ENCODE measurements at places on chromosomes 1 and 21.

DNA sequence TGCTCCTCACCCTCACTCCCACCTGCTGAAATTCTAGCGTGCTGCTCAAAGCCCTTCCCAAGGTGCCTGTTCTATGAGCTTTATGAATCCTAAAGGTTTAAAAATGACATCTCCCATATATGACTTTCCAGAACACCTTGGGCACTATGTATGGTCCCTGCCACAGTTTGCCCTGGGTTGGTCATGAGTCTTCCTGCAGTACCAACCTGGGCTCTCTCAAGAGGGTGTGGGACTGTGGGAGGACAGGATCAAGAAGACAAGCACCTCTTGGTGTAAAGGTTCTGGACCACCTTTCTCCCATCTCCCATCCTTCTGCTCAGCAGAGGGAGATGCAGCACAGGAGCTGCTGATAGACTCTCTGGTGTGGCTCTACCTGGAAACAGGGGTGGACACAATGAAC, 134.1 kb downstream of the FCRL5 start:
- DNase-seq: no peak

GRCh38 chr1:214321705-214322453, 40.9 kb downstream of the SMYD2 start:
- no peak for DNase-seq

DNA sequence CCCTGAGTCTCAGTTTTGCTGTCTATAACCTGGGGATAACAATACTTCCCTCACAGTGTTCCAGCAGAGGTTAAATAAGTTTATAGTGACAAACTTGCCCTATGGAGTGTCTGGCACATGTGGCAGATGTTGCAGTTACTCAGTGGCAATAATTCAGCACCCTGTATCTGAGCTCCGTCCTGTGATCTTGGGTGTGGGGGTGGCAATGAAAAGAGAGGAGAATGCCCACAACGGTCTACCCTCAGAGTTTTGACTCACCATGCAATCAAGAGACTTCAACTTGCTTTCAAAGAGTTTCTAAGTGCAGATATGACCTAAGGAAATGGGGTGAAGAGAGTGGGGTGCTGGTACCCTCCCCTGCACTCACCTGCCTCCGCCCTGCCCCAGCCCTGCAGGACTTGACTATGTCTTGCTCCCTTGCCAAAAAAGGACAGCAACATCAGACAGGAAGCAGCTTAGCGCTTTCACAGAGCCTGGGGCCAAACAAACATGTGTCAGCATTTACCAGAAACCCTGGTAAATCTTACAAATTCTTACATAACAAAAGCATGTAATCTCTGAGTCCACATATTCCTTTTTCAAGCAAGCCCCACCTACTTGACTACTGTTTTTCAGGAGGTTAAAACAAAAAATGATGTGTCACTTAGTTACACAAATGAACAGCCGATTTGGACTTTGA, 185.1 kb upstream of the CAMK1G start:
- no peak for DNase-seq

- DNase-seq: no peak
Measured at GRCh38 chr1:3625151-3625907, 514 bp downstream of the TPRG1L start.

GRCh38 chr1:234520908-234521817, 42.2 kb upstream of the TARBP1 start:
- no peak for DNase-seq

DNA sequence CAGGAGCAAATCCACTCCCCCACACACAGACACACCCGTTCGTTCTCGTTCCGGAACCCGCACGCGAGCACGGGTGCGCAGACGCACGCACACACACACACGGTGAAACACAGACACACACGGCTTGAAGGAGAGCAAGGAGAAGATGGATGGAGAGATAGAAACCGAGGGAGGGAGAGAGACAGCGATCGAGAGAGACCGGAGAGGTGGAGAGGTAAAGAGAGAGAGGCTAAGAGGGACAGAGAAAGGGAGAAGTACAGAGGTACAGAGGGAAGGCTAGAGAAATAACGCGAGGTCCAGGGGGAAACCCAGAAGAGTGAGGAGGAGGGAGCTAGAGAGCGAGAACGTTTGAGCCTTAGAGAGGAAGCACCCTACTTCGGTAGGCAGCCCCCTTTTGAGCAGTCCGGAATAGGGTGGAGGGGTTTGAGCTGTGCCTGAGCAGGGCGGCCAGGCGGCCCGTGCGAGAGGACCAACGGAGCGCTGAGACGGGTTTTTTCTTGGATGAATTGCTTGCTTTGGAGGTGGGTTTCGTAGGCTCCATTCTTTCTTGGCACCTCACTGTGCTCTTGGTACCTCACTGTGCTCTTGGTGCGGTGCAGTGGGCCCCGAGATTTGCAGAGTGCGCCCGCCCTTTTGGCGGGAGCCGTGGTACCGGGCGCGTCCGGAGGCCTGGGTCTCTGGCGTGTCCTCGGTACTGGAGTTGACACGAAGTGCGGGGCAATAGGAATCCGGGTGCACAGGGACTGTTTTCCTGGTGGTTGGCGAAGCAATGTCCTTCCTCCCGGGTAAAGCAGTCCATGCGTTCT, 88.4 kb upstream of the RHOU start:
- no peak for DNase-seq

GRCh38 chr1:15346346-15347030, 63.2 kb upstream of the EFHD2 start:
- DNase-seq: no peak

DNA sequence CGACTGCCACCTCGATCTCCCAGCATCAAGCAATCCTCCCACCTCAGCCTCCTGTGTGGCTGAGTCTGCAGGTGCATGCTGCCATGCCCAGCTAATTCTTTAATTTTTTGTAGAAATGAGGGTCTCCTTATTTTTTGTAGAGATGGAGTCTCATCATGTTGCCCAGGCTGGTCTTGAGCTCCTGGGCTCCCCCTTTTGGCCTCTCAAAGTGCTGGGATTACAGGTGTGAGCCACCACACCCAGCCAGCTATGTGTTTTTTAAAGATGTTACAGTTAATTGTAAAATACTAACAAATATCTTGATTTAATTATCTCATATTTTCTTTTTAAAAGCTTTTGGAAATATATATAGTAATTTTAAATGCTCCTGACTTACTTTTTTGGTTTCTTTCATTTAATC, 181.3 kb upstream of the DMRTA2 start:
- DNase-seq: no peak

- DNase-seq: no peak
Measured at GRCh38 chr1:6446665-6447015, 19.3 kb downstream of the TNFRSF25 start.

DNA sequence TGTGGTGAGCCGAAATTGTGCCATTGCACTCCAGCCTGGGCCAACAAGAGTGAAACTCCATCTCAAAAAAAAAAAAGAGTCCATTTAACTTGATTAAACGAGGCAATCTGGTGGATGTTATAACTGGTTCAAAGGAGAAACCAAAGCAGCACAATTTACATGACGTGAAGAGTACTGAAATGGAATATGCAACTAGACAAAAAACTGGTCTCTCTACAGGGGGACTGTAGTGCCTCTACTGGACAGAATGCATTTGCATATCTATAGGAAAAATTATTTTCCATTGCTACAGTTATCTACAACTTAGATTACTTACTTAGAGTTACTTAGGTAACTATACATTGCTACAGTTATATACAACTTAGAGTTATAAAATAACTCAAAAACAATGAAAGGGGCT, 2.7 kb upstream of the CAPN2 start:
- no peak for DNase-seq

DNA sequence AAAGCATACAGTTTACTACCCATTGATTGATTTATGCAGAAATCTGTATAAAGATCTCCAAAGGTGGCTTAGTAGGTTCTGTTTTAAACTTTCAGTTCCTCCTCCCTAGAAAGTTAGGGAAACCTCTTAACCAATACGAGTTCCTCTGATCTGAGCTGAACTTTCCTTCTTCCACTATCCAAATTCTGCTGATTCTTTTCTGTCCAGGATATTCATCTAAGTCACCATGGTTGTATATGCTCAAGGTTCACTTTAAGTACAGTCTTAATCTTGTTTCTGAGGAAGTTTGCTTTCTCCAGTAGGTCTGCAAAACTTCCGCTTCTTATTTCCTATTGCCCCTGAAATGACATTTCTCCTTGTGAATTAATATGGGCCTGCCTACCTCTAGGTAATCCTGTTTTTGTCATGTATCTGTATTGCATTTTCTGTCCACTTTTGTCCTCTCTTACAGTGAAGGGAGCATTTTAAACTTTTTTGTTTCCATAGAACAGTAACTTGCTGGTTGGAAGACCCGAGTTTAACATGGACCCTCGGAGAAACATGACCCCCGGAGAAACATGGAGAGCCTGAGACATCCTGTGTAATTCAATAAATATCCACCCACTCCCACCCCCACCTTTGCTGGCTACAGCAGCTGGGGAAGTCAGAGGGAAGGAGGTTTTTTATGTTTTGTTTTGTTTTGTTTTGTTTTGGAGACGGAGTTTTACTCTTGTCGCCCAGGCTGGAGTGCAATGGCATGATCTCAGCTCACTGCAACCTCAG, 16.7 kb upstream of the TUT4 start:
- no peak for DNase-seq

DNA sequence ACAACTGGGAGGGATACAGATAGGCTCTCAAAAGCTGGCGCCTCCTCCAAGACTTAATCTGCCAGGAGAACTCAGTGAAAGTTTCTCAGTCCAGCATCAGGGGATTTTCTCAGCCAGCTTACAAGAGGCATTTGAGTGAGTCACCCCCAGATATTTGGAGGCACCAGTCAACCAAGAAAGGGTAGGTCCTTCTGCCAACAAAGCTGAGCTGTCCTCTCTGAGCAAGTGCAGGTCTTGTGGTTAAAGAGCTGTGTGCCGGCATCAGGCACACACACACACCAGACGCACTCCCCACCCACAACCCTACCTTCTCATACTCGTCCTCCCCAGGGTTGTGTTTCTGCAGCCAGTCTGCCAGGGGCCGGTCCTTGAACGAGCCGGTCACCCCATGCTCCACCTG, 27.0 kb upstream of the PPP1R15B start:
- DNase-seq: no peak

- DNase-seq: no peak
Measured at GRCh38 chr1:61638296-61638695, 86.6 kb downstream of the TM2D1 start.

- no peak for DNase-seq
Measured at GRCh38 chr1:45473302-45473701, 17.7 kb downstream of the TESK2 start.

DNA sequence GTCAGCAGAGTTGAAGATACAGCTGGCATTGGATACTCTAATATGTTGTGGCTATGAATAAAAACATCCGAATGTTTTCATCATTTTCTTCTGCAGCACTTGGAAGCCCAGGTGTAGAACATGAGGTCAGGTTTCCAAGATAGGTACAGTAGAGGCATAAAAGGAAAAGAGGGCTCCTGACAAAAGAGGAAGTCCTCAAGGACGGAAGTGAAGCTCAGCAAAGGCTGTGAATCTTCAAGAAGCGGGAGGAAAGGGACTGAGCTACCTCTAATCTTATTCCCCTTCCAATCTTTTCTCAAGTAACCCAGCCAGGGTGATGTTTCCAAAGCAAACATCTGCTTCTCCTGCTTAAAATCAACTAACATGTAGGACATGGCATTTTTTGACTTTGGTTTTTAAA, 4.4 kb upstream of the PIK3C2B start:
- DNase-seq: no peak

DNA sequence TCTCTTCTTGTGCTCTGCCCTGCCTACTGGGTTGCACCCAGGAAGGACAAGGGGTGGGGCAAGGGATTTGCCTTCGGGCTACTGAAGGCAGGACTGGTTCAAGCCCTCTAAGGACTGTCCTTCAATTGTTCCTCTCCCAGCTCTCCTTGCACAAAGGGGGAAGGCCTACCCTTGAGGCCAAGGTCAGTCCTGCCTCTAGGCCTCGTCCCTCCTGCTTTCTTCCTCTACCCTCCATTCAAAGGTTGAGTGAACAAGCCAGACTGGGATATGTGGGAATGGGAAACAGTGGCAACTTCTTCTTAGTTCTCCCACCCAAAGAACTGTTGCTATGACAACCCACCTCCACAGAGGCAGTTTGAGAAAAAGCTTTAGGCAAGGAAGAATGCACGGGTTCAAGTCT, 2.7 kb downstream of the LURAP1 start:
- no peak for DNase-seq

GRCh38 chr1:77282866-77283539, 1.2 kb downstream of the AK5 start:
- DNase-seq: no peak

DNA sequence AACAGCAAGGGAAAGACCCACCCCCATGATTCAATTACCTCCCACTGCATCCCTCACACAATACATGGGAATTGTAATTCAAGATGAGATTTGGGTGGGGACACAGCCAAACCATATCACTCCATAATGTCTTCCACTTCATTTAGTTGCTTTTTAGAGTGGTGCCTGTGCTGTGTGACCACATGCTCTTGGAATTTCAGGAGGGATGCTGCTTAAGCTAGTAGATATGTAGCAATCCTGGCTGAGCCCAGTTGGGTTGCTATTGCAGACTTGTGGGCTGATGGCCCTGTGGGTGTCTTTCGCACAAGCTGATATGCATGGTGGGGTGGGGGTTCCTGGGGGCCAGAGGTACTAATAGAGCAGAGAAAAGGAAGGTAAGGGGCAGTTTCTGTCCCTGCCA, 160.4 kb upstream of the SYT6 start:
- DNase-seq: no peak

DNA sequence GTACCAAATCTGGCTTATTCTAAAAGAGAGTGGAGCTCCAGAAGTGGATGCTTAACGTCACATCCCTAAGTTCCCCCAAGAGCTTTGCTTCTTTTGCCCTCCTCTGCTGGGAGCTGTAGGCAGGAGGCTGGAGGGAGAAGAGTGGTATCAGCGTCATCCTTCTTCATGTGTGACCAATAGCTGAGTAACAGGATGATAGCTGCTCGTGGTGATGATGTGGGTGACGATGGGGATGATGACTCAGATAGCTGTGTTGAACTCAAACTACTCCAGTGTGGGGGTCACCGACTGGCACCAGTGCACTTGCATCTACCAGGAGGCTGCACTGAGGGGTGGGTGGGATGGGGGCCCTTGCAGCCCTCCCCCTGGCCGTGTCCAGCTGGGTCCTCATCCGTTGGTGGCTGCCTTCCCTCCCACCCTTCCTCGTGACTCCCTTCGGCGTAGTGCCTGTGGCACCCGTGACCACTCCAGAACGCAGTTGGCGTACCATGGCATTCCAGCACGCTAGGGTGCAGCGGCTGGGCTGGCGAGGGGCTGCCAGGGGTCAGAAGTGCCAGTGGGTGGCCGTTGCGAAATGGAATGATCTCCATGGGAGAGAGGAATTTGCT, 1.1 kb downstream of the IGFN1 start:
- no peak for DNase-seq

DNA sequence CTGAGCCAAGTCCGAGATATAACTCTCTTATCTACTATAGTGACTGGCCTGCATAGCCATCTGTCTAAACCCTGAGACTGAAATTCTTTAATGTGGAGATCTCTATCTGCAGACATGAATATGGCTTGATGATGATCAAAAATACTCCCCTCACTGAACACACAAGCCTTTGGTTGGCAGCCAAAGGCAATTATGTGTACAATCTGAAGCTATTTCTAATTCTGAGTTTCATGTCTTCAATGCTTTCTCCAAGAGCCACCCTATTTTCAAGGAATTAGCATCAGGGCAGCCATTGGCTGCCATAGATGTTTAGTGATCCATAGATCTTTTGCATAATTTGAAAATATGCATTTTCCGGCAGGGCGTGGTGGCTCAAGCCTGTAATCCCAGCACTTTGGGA, 168.2 kb downstream of the TGFB2 start:
- DNase-seq: no peak

Measured in stimulated activated CD8-positive, alpha-beta memory T cell treated with anti-CD3 and anti-CD28 coated beads, Interleukin-15, amount 100 ng/mL, for 1 hour (primary cell).